ENCODE measurements at places on chromosomes 7 and 10.

GRCh38 chr7:74047804-74048380 lies 19.9 kb downstream of the ELN start:
- no peak for DNase-seq

DNA sequence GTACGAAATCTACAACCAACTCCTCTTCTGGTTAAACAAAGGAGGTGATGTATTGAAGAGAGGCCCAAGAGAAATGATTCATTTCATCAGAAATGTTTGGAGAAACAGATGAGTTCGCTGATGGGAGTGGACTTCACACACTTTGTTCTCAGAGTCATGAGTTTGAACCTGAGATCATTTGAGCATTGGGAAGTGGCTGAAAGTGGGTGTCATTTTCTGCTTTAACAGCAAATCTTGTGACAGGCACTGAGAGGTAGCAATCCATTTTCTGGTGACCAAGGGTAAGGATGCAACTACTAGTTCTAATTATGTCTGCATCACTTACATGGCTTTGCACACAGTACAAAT lies 51.4 kb downstream of the RBM20 start:
- DNase-seq = no peak

GRCh38 chr10:128525444-128525843 lies 399.2 kb upstream of the MKI67 start:
- no peak for DNase-seq

GRCh38 chr10:17309435-17309834 lies 81.4 kb downstream of the VIM start:
- no peak for DNase-seq

GRCh38 chr10:44914891-44915290 lies 3.8 kb downstream of the TMEM72 start:
- no peak for DNase-seq

GRCh38 chr10:99628923-99629624 lies 8.8 kb upstream of the SLC25A28 start:
- no peak for DNase-seq

- no peak for DNase-seq
These were observed 48.2 kb upstream of the ZMIZ1 start for GRCh38 chr10:79020605-79021004.

DNA sequence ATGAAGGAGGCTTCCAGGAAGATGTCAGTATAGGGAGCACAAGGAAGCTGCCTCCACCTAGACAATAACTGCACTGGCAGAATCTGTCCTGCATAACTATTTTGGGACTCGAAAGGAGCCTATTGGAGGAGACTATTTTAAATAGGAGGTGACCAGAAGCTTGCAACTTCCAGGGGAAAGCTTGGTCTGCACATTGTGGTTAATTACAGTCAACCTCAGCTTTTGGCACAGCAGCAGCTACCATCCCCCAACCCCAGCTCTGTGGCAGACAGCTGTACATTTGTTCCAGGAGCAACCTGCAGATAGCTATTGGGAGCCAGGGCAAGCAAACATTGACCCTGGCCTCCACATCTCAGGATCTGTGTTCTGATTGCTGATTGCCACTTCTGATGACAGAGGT lies 46.3 kb upstream of the NANOS1 start:
- peak; percentile 5 for DNase-seq

GRCh38 chr10:22992075-22992474 lies 64.2 kb downstream of the ARMC3 start:
- no peak for DNase-seq

DNA sequence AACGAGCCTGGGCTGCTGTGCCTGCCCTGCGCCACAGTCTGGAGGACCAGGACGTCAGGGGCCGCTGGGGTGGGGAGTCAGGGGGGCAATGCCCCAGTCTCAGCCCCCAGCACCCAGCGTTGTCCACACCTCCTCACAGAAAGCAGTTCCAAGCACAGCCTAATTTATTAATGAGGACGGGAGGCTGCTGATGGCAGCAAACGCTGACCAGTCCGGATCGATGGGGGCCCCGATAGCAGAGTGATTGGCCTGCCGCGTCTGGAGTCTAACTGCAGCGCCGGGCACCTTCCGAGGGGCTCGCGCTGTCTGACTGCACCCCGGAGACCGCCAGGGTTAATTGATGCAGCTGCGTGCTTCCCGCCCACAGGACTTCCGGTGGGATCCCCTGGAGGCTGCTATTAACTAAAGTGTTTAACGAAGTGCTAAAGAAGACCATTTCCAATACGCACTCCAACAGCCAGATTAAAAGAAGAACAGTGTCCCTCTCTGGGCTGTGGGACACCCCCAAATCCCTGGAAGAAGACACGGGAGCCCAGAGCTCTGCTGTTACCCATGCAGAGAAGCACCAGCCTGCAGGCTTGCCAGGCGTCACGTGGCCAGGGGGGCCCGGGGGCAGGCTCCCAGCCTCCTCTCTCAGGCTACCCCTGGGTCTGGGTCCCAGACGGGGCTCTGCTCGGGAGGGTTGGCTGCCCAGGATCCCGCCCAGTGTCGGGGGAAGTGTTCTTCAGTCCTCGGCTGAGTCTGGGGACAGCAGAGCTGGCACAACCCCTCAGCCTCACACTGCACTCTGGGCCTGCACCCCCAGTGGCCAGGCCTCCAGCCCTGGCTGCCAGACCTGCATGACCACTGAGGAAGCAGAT lies 63.8 kb downstream of the MICALL2 start:
- DNase-seq = no peak

DNA sequence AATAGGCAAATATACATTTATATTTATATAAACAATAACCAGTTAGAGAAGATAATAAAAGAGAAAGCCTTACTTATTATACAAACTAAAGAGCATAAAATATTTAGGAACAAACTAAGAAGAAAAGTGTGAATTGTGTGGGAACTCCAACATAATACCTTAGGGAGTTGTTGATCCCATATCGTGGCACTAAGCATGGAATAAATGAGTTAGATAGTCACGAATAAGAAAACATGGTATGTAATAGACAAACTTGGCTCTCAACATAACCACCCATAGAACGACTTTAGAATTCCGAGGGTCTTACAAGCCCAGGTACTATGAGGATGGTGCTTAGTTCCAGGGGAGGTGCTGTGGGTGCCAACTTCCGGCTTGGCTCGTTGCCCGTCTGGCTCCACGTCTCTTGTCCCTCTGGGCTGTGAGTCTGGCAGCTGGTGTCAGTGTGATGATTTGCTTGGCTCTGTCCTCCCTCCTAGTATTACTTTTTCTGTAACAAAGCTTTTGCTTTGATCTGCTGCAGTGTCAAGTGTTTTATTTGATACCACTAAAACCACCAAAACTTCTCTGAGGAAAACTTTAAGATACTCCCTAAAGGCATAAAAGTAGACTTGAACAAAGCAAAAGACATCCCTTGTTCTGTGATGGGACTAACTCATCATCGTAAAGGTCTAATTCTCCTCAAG lies 9.5 kb upstream of the RBM20 start:
- DNase-seq = peak; percentile 24

GRCh38 chr7:1678571-1679325 lies 8.7 kb downstream of the ELFN1 start:
- DNase-seq = no peak

DNA sequence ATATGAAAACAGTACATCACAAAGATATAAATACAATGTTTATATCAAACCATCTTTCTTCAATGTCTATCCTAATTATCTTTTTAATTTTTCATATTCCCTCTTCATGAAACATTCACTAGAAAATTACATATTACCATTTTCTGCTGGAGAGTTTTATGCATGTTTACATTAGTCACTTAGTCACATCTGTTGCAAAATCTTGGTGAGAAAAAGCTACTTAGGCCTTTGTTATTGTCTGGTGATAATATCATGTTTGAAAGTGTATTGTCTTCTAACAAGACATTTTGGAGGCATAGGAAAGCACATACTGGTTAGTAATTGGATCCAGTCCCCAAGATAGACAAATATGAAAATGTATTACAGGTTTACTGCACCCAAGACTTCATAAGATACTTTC lies 163.6 kb downstream of the GNAI1 start:
- no peak for DNase-seq

DNA sequence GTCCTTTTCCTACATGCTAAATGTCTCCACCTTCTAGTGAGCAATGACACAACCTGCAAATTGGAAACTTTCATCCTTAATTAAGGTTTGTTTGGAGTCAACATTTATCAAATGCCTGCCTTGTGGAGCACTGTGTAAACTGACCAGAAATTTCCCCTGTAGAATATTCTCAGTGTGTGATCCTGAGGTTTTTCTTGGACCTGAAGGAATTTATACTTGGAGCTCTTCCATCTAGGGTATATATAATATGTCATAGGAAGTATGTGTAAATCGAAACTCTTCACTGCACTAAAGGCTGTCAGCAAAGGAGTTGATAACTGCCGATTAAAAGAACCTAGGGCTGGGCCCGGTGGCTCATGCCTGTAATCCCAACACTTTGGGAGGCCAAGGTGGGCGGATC lies 152.4 kb downstream of the NSUN6 start:
- DNase-seq = no peak
